ENCODE measurements at places on chromosomes 16 and 17.

DNA sequence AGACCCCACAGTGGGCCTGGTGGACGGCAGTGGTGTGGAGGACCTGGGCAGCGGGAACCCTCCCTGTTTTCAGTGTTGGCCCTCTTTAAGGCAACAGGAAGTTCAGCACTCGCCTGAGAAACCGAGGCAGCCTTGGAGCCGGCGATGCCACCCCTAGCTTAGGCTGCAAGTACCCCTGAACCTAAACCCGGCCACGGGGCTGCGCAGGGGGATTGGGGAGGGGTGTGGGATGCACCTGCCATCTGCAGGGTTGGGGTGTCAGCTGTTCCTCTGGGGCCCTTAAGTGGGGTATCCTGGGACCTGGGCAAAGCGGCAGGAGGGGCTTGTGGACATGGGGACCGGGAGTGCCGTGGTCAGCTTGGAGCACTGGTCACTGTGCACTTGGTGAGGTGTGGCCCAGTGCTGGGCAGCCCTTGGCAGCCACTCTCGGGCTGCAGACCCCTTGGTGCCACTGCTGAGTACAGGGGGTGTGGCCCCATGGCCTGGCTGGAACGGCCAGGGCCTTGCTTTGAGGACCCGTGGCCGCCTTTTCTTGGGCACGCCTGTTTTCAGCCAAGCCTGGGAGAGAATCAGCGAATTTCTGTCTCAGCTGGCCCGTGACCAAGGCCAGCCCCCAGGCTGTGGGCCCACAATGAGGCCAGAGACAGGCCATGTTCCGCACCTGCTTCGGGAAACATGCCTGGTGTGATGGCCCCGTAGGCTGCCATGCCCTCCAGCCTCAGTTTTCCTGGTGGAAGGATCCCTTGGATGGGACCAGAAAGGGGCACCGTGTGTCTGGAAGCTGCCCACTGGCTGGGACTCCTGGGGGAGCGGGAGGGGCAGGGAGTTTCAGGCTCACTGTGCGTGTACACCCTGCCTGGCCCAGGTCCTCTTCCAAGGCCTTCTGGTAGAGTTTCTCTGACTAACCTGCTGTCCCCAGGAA, 4.1 kb upstream of the SLC25A10 start:
- no peak for DNase-seq

- DNase-seq: no peak
Observed at GRCh38 chr16:75599452-75600277, 23.4 kb downstream of the ADAT1 start.

DNA sequence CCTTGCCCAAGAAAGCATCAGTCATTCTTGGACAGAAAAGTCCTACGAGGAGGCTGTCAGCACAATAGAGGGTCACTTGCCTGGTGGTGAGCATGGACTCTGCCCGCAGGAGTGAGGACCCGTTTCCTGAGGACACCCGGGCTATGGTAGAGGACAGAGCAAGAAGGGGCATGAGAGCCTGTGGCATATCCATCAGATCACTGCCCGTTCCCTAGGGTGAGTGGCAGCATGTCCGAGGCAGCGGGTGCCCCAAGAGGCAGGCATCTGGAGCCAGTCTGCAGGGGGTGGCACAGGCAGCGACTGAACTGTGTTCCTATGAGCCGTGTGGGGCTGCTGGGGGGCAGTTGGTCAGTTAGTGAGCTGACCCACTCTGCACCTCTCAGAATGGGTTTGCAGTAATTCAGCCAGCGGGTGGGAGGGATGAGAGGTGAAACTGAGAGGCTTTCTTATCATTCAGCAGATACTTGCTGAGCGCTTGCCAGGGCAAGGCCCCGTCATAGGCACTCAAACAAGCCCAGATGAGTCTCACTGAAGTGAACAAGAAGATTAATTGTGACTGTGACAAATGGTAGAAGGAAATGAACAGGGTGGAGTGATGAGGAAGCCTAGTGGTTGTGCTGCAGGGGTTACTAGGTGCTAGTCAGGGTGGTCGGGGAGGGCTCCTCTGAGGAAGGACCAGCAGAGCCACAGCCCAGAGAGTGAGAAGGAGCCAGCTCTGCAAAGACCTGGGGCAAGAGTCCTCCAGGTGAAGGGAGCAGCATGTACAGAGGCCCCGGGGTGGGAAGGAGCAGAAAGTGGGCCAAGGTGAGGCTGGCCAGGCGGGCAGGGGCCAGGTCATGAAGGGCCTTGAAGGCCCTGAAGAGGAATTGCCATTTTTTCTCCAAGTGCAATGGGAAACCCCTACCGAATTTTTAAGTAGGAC, 87.9 kb downstream of the CLEC16A start:
- DNase-seq: no peak

DNA sequence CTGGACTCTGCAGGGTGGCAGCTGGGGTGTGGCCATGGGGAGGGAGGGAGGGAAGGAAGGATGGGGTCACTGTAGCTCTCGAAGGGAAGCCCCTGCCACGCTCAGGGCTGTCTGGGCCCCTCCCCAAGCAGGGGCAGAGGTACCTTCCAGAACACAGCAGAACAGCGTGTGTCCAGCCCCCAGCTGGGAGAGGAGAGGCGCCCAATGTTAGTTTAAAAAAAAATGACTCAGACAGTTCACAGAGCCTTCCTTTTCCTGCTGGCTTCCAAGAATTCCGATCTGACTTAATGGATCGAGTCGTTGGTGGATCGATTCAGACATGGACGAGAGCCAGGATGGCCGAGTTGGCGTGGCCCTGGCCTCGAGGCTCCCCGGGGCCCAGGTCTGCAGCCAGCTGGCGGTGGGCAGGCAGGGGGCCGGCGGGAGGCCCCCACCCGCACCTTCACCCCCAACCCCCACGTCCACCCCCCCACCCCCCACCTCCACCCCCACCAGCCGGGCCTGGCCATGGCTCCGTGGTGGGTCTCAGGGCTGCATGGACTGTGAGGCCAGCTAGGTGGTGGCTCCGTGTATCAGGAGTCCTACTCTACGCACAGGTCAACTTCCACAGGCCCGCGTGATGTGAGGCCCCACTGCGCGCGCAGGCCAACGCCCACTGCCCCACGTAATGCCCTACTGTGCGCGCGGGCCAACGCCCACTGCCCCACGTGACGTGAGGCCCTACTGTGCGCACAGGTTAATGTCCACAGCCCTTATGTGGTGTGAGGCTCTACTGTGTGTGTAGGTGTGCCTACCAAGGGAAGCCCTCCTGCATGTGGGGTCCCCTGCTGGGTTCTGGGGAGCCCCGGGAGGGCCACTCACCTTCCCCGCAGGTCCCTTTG, 21.8 kb downstream of the CACNA1H start:
- no peak for DNase-seq

DNA sequence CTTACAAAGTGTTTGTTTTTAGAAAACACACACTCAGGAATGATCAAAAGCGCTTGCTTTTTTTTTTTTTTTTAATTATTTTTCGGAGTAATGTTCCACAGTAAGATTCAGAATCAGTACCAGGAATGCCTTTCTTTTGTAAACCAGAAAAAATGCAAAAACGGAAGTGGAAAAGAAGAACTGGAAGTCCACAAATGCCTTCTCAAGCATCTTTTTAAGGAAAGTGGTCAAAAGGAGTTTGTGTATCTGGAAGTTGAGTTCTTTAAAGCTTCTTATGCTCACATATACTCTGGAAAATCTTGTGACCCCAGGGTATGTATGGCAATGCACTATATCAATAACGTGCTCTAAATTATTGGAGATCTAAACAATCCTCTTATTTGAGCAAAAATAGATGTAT, 126.0 kb downstream of the ABCA8 start:
- DNase-seq: no peak

DNA sequence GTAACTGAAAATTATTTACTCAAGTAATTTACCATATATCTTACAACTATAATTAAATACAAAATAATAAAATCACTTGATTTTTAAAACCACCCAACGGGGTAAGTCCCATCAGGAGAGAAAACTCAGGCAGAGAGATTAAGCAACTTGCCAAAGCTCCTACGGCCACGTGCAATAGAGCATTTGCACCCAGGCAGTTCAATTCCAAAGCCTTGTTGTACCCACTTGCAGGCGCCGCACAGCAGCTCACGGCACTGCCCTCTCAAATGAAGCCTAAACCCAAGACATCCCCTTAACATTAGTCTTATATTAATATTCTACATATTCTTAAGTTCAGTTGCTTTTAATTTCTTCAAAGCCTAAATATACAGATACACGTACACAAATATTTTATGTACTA, 75.7 kb downstream of the SPAG9 start:
- DNase-seq: no peak

DNA sequence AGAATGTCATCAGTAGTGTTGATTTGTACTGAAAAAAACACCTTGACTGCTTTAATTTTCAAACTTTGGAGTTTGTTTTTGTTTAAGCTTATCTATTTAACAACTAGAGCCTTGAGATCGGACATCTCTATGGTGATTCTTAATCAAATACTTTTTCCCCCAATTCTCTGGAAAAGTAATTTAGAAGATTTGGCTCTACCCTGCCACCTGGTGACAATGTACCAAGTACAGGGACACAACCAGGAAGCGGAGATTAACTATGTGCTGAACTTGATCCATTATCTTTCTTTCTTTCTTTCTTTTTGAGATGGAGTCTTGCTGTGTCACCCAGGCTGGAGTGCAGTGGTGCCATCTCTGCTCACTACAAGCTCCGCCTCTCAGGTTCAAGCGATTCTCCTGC, 30.8 kb downstream of the USP43 start:
- no peak for DNase-seq

DNA sequence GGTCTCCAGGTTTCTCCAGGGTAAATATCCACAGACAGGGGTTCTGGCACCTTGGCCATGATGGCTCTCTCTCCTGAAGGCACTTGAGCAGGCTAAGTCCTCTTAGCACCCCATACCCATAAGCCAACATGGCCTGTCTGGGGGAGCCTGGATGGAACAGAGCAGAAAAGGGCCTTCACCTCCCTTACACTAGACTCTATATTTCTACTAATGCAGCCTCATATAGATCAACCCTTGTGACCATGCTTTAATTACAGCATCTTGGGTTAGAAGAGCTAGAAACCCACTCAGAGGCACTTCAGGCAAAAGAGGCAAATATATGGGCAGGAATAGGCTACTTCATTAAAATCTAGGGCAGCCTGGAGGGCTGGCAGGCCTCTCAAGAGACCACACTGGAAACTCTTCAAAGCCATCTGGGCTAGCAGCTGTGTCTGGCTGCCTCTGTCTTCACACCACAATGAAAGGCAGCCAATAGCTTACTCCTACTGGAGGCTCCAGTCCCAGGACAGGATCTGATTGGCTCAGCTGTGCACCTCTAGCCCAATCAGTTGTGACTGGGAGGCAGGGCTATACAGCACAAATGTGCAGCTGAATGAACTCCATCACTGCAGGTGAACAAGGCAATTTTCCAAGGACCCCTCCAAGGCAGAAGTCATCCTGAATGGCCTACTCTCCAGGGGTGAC, 4.7 kb upstream of the CDT1 start:
- no peak for DNase-seq

DNA sequence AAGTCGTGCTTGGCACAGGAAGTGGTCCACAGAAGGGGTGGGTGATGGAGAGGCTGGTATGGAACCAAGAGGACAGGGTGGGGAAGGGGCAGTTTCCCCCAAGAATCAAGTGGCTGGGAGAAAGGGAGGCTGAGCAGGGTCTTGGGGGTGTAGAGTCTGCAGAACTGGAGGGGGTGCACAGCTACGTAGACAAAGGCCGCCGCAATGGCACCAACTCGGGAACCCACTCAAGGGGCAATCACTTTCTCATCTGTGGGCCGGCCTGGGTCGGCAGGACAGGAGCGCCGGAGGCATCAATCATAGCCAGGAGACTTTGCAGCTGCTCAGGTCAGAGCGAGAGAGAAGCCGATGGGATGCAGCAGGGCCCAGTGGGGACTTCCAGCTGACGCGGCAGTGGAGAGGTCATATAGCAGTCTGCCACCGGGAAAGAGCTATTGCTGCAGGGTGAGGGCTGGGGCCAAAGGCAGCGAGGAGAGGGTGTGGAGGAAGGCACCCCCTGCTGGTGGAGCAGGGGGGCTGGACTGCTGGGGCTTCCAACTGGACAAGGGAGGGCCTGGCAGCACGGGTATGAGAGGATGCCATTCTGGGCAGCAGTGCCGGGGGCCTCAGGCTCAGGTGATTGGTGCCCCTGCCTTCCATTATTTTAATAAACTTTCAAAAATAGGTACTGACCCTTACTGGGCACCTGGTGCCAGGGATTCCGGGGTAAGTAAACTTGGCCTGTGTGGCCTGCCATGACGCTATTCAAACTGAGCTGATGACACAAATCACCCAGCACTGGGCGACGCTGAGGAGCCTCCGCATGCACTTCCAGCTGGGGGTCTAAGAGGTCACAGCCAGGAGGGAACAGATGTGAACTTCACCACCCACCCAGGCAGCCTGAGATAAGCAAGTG, 52.5 kb upstream of the MTSS2 start:
- DNase-seq: no peak

GRCh38 chr16:69276148-69277115, 34.7 kb upstream of the VPS4A start:
- no peak for DNase-seq

- no peak for DNase-seq
Observed at GRCh38 chr16:74720579-74720978, 19.9 kb upstream of the MLKL start.

DNA sequence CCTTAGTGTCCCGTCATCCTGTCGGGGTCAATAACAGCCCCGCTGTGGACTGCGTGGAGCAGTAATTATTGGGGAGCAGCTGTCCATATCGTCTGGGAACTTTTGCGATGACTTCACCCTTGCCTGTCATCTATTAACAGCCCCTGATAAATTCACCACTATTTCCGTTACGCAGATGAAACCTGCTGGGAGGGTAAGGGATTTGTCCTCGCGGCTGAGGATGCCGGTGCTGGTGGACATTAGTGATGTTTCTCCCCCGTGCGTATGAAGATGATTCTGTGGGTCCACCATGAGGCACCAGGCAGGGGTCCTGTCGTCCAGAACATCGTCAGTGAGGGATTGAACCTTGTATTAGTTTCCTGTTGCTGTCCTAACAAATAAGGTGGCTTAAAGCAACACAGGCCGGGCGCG, 1.0 kb downstream of the FLYWCH2 start:
- DNase-seq: no peak

- DNase-seq: no peak
Observed at GRCh38 chr17:81551458-81552243, 502 bp downstream of the FAAP100 start.

- no peak for DNase-seq
Observed at GRCh38 chr17:15145621-15146020, 119.5 kb downstream of the PMP22 start.

DNA sequence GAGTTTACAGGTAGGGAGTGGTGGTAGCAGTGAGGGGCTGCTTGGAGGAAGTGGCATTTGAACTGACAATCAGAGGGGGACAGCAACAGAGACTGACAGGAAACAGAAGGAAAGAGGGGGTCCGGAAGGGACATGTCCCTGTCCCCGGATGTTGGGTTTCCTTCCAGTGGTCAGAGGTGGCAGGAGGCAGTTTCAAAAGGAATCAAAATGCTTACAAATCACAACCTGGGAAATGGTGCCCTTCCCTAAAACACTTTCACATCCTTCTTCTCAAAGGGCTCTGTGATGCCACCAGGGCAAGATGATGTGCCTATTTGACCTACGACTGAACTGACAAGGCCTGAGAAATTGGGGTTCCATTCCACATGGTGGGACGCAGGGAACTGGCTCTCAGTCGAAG, 19.7 kb downstream of the ADGRG1 start:
- no peak for DNase-seq

Data from activated CD8-positive, alpha-beta memory T cell treated with anti-CD3 and anti-CD28 coated beads for 1 hour (primary cell).